Stimulated activated CD4-positive, alpha-beta T cell treated with anti-CD3 and anti-CD28 coated beads, Interleukin-12 subunit alpha, Interleukin-12 subunit beta, amount 100 ng/mL, for 24 hours (primary cell): ENCODE measurements at places on chromosomes 7 and 10.

GRCh38 chr10:118392761-118393160 is 50.6 kb upstream of the FAM204A start:
- DNase-seq: no peak

DNA sequence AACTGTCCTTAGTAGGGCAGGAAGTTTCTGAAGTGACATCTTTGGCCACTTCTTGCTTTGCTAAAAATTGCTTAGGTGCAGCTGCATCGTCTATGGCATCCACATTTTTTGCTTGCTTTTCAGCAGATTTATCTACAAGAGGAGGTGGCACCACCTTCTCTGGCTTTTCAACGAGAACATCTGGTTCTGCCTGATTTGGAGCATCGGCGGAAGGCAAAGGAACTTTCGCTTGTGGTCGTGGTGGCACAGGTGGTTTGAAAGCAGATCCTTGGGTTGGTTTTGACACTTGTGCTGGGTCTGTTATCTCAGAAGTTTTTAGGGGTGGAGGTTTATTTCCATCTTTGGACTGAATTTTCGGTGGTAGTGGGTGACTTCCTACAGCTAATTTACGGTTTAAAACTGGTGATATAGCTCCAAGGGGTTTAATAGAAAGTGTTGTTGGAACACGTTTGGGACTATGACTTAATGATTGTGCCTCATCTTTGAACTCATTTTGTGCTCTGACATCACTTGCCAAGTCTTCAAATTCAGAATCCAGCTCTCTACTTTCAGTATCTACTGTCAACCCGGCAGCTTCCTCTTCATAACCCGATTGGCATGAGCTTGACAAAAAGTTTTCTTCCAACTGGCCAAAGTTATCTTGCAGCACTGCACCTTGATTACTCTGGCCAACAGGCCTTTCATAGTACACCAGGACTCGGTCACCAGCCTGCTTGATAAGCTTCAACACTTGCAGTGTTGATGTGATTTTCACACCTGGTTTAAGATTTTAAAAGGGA is 44.0 kb downstream of the SLC18A2 start:
- no peak for DNase-seq

DNA sequence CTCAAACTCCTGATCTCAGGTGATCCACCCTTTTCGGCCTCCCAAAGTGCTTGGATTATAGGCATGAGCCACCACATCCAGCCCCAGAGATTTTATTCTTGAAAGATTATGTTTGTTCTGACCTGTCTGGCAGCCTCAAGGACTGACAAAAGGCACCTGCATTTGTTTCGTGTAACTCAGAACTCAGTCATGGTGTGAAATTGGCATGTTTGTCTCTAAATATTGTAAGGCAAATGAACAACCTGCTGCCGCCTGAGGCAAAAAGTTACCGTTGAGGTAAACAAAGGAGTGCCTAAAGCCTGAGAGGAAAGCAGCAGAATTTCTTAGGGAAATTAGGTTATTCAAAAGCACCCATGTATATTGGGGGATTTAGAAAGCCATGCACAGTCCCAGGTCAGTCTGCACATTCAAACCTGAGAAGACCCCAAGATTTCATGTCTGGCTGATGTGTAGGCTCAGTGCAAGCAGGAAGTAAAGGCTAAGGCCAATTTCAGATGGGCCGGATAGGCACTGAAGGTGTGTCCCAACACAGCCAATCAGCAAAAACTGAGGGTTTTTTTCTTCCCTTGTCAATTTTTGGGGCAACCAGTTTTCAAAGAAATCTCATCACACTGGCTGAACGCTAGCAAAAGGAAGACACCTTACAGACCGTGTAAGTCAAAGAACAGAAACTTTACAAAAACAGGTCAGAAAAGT is 33.3 kb upstream of the HHEX start:
- no peak for DNase-seq

- DNase-seq: peak; percentile 66
Measured at GRCh38 chr10:14325325-14325955, 5.3 kb downstream of the FRMD4A start.

DNA sequence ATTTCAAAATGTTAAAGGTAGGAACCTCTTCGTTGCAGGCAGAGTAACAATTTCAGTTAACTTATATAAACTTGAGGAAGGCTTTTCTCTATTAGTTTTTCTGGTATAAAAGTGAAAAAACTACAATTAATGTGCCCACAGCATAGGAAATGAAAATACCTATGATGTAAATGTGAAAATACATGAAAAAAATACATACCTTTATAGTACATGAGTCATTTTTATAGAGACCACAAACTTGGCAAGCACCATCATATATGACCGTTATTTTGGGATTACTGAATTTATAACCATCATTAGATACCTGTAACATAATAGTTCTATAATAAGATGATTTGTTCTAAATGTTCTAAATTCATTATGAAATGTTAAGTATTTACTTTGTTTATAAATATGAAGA is 42.7 kb downstream of the VWDE start:
- no peak for DNase-seq

GRCh38 chr10:15180736-15181135 is 12.2 kb upstream of the NMT2 start:
- no peak for DNase-seq
